ENCODE measurements at places on chromosomes 12 and 14.
A peak's percentile ranks its signal among the peaks of the same experiment; 100 is the strongest.

GRCh38 chr14:94161981-94162380 lies 12.1 kb upstream of the PPP4R4 start:
- DNase-seq = no peak

DNA sequence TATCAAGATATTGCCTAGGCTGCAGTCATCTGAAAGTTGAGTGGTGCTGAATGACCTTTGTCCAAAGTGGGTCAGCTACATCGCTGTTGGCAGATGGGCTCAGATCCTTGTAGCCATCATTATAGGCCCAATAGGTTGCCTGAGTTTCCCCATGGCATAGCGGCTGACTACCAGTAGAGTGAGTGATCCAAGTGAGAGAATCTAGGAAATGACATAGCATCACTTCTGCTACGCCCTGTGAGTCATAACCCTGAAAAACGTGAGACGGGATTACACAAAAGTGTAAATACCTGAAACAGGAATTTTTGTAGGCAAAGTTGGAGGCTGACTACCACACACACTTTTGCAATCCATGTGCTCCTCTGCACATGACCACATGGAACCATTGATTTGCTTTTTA lies 273.3 kb downstream of the RPL10L start:
- DNase-seq = no peak

GRCh38 chr12:82481954-82482353 lies 123.6 kb downstream of the METTL25 start:
- DNase-seq = no peak

GRCh38 chr12:14981049-14981448 lies 8.2 kb downstream of the PDE6H start:
- DNase-seq = no peak

- DNase-seq = no peak
These were observed 19.3 kb downstream of the PLEKHA5 start for GRCh38 chr12:19148860-19149259.

GRCh38 chr14:77026166-77026929 lies 2.2 kb downstream of the IRF2BPL start:
- DNase-seq = peak; percentile 59

DNA sequence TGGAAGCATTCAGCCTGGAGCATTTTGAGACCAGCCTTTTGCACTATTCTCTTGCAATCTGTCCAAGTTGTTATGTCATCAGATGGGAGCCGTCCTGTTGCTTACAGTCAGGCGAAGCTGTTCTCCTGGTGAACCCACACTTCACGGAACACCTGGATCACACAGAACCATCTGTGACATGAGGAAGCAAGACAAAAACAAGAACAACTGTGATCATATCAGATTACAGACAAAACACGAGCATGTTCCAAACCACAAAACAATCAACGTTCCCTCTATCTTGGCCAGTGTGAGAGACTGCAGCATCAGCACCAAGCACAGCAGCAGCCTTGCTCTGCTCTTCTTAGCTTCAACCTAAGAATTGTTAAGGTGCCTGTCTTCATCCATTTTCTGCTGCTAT lies 180.5 kb upstream of the SFSWAP start:
- DNase-seq = no peak

DNA sequence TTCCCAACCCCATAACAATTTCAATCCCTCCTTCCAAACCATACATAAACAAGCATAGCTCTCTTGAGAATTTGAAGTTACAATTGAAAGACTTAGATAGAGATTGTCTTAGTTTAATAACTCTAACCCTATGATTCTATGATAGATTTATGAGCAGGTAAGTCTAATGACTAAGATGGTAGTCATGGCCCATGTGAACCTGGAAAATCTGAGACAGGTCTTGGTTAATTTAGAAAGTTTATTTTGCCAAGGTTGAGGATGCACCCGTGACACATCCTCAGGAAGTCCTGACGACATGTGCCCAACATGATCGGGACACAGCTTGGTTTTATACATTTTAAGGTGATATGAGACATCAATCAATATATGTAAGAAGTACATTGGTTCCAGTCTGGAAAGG lies 248.8 kb downstream of the KCNH5 start:
- DNase-seq = peak; percentile 75

DNA sequence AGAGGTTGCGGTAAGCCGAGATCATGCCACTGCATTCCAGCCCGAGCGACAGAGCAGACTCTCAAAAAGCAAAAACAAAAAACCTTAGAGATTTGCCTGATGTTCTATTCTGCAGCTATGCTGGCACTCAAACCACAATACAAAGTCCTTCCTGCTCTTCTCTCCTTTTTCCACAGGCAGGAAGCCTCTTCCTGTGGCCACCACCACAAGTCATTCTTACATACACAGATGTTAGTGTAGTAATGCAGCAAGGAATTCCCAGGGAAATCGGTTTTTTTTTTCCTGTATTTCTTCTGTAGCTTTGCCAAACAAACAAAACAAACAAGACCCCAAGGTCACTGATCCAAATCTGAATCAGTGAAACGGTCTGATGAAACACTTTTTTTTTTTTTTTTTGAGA lies 104.3 kb downstream of the FIGNL2 start:
- DNase-seq = no peak

- DNase-seq = no peak
These were observed 937.8 kb downstream of the BCL11B start for GRCh38 chr14:98334186-98334585.

DNA sequence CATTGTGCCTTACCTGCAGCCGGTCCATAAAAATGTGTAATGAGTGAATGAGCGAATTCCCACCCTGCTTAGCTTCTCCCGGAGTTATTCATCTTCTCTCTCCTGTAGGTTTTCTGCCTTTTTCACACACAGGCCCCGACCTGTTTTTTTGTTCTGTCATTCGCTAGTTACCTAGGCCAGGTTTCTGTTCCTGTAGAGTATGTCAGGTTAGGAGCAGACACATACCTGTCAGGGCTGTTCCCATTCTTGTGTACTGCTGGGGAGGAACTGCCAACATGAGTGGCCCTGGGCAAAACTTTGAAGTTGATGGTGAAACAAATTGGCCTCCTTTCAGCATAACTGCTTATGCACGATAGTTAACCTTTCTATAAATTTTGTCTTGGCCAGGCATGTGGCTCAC lies 140.1 kb downstream of the SYNE2 start:
- peak; percentile 86 for DNase-seq

GRCh38 chr12:131796754-131797587 lies 31.2 kb upstream of the MMP17 start:
- DNase-seq = no peak

- DNase-seq = no peak
These were observed 411.4 kb upstream of the SOX5 start for GRCh38 chr12:24360907-24361306.

GRCh38 chr14:95059126-95059525 lies 98.2 kb downstream of the DICER1 start:
- no peak for DNase-seq

DNA sequence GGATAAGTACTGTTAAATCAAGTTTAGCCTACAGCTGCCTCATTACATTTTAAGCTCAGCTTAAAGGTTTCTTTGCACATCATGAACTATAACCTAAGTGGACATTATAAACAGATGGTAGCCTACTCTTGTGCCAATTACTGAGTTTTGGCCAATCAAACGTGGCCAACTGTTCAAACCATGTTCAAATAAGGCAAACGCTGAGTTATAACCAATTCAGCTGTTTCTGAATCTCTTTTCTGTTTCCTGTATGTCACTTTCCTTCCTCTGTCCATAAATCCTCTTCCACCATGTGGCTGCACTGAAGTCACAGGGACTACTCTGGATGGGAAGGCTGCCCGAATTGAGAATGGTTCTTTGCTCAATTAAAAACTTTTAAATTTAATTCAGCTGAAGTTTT lies 98.4 kb downstream of the BCAT1 start:
- no peak for DNase-seq

GRCh38 chr12:93616584-93617101 lies 44.2 kb downstream of the SOCS2 start:
- DNase-seq = peak; percentile 98

GRCh38 chr14:81256289-81256960 lies 35.7 kb upstream of the GTF2A1 start:
- DNase-seq = no peak

DNA sequence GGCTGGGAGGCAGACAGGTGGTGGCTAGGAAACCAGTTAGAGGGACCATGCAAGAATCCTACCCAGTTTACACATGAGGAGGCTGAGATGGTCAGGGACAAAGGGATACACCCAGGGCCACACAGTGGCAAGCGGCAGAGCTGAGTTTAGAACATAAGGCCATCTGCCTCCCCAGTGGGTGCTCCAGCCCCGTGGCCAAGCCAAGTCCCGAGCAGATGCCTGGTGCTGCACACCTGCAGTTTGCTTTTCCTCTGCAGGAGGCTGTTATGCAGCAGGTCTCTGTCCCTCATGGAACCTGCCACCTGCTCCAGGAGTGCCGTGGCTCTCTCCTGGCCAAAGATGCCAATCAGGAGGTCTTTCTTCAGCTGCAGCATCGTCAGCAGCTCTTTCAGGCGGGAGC lies 70.8 kb downstream of the SYNE3 start:
- no peak for DNase-seq

- no peak for DNase-seq
These were observed 184.4 kb downstream of the KIF26A start for GRCh38 chr14:104322531-104323366.

DNA sequence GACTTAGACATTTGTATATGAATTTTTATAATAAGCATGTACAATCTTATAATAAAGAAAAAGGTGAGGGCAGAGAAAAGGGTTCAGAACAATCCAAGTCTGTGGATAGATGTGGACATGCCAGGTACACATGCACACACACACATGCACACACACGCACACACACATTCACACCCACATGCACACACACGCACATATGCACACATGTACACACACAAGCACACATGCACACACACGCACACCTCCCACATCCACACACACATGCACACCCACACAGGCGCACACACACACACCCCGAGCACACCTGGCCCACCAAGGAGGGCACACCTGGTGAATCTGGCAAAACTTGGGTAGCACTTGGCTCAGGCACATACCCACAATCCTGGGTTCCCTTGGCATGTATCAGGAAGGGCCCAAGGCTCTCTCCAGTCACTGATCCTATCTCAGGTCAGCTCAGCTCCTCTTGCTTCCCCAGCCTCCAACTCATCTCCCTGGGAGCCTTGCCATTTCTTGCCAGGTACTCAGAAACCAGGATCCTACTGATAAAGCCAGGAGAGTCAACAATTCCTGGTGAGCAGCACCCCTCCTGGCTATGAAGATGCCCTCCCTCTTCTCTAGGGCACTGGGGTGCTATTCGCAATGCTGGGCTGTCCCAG lies 18.6 kb upstream of the TMEM106C start:
- peak; percentile 24 for DNase-seq

DNA sequence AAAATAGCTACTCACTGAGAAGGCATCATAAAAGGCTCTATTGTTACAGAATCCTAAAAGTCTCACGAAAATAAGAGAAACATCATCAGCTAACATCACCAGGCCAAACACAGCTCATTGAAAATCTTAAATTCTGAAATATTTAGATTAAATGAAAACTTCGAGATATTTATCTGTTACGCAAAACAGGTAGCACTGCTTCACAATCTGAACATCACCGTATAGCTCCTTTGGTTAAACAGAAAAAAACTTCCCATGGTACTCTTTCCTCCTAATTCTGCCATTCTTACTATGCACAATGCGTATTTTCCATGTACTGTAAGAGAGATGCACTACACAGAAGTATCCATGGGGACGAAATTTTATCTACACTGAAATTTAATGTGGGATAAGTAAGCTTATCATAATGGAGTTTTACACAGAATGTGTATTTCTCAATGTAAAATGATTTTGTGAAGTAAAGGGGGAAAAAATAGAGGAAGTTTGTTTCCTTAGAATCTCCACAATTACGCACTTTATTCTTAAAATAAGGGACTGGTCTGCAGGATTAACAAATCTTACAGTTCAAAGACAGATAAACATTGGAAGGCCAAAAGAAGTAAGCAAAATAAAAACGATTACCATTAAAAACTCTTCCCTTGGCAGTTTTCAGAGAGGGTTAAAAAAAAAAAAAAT lies 1.9 kb downstream of the SGPP1 start:
- DNase-seq = no peak

- no peak for DNase-seq
These were observed 569.9 kb downstream of the TMTC2 start for GRCh38 chr12:83256562-83256961.

DNA sequence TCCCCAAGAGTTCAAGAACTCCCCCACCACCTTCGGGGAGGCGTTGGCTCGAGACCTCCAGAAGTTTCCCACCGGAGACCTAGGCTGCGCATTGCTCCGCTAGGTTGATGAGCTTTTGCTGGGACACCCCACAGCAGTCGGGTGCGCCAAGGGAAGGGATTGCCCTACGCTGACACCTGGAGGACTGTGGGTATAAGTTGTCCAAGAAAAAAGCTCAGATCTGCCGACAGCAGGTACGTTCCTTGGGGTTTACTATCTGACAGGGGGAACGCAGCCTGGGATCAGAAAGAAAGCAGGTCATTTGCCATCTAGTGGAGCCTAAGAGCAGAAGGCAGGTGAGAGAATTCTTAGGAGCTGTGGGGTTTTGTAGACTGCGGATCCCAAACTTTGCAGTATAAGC lies 98.8 kb downstream of the FRMD6 start:
- no peak for DNase-seq

DNA sequence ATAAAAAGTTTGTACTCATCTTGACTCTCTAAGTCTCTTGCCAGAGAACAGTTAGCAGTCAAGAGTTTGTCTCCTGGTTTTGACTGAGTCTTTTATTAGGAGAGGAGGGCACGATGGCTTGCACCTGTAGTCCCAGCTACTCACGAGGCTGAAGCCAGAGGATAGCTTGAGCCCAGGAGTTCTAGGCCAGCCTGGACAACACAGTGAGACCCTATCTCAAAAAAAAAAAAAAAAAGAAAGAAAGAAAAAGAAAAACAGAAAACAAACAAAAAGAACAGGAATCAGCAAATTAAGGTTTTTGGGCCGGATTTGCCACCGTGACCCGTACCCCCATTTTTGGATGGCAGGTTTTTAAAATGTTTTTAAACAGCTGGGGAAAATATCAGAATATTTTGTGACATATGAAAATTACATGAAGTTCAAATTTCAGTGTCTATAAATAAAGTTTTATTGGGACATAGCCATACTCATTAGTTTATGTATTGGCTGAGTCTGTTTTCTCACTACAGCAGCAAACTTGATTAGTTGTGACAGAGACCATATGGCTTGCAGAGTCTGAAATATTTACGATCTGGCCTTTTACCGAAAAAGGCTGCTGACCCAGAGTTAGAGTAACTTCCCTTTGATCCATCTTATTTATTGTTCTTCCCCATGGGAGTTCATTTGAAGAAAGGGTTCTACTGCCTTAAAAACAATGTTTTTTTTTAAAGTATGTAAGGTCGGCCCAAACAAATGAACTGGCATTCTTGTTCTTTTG lies 31.2 kb downstream of the VEZT start:
- DNase-seq = no peak

Measured in mammary epithelial cell (primary cell).